ENCODE measurements at places on chromosomes 4 and X.

DNA sequence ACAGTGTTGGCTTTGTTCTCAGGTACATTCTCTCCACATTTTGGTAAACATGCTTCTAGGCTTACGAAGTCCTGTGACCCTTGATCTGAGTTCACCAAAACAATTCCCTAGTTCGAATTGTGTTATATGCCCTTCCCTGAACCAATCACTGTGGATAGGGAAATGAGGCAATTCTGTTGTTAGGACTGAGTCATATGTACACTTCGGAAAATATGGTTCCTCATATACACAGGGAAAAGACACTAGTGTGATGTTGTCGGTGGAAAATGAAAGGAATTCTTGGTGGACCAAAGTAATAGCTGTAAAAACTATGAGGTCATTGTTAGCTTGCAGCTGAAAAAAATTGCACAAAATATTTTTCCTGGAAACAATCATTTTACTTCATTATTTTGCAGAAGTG, 46.6 kb upstream of the MAGEC2 start:
- DNase-seq = no peak

GRCh38 chr4:127113844-127114362, 518.9 kb upstream of the INTU start:
- DNase-seq = no peak

GRCh38 chr4:166637816-166638215, 596.5 kb downstream of the SPOCK3 start:
- no peak for DNase-seq

DNA sequence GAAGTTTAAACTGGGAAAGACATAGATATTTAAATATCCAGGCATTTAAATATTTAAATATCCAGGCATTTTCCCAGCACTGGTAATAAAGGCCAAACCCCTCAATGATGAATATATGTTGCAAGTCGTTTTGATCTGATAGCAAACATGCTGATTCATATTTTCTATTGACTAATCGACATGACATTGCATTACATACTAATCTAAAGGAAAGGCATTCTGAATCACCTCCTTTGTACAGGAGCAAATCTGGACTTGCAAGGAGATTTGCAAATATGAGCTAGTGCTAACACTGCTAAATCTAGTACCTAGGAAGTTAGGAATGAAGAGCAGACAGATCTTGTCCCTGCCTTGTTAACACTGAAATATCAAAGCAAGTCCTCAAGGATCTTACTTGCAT, 207.3 kb downstream of the SLC7A11 start:
- no peak for DNase-seq

DNA sequence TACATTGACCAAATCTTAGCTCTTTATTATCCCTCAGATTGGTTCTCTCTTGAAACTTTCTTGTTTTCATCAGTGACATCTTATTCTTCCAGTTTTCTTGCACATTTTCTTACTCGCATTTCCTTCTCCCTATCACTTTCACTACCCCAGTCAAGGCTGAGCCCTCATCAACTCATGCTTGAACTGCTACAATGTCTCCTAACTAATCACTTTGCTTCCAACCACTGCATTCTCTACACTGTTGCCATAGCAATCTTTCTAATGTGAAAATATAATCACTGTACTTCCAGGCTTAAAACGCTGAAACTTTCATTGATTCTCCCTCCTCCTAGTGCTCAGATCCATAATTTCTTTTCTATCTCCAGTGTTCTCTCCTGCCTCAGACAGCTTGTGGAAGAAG, 22.2 kb upstream of the LPAR4 start:
- DNase-seq = no peak
